ENCODE measurements at places on chromosomes 3 and 15. TPM values are rescaled to one million over a fixed set of nuclear protein-coding genes. Genes with fewer than 3 reads are reported as not detected.

SYNM gene
- total RNA-seq = 0.97 TPM

TUSC7 gene
- total RNA-seq = not detected

LDHAL6B gene
- not detected for total RNA-seq

PLA1A gene
- not detected for total RNA-seq

CAV3 gene
- total RNA-seq = not detected

- DNase-seq = no peak
Observed at GRCh38 chr3:114518206-114518808, 224.5 kb downstream of the TIGIT start.

DNA sequence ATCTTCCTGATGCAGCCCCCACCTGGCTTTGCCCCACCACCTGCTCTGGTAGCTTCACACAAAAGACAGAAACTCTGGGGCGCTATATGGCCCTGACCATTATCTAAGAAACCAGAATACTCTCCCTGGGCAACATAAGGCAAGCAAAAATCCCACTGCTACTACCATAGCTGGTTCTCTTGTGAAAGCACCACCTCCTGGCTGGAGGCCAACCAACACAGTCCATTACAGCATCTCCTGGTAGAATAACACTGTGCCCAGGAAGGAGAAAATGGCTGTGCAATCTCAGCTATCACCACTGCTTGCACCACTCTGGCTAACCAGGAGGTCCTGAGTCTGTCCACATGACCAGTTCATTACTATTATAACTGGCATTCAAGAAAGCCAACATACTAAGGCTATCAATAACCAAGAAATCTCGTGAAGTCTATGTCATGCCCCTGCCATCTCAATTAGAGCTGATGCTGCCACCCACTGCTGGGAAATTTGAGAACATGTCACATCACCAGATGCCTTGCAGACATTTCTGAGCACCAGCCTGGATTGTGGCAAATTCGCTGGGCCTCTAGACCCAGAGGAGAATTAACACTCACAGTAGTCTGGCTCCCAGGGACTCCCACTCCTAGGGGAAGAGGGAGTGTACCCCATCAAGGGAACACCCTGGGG lies 1114.8 kb downstream of the ROBO2 start:
- DNase-seq = no peak

- peak; percentile 70 for DNase-seq
Observed at GRCh38 chr15:61831505-61831921, 228.7 kb downstream of the VPS13C start.

GRCh38 chr15:75981149-75981815 lies 30.9 kb downstream of the NRG4 start:
- no peak for DNase-seq

GRCh38 chr3:118973050-118973449 lies 61.6 kb downstream of the IGSF11 start:
- no peak for DNase-seq

GRCh38 chr3:194089357-194090177 lies 46.4 kb upstream of the HES1 start:
- DNase-seq = peak; percentile 49

DNA sequence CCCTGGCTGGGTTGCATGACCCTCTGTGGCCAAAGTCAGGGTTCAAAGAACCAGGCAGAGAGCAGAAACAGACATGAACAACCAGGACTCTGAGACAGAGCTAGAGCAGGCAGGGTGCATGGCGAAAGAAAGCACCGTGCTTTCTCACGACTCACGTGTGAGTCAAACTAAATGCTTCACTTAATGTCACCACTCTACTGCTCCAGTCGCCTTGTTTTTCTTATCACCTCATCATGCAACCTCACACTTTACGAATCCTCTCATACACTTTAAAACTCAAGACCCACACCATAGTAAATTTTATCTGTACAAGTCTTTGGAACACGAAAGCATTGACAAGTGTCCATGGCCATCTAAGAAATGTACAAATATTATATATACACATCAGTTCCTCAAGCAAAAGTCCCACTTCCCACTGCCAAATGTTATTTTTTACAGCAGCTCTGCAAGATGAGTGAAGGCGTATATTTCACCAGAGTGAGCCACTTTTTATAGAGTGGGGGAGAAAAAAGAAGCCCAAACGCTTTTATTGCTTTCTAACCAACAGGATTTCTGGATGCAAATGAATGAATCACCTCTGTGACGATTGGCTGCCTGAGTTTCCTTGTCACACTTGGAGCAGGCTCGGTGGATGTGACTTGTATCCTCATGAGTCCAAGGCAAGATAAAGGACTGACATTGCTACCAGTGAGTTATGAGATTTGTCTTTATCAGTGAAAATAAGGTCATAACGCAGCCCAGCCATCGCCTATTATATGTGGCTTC lies 16.0 kb upstream of the MEGF11 start:
- peak; percentile 38 for DNase-seq

DNA sequence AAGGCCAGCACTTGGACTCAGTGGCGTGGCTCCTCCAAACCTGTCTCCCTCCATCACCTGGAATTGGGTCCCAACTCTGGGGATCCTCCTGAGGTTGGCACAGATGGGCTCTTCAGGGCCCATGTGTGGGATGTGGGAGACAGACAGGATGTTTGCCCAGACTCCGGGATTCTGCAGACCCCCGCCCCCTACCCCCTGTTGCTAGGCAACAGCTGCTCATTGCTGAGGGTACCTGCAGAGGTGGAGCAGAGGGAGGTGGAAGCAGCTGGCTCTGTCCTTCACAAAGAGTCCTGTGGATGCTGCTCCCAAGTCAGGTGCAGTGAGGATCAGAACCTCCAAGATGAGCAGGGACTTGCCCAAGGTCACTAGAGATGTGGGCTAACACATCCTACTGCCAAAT lies 40.0 kb upstream of the SLC6A1 start:
- DNase-seq = no peak

DNA sequence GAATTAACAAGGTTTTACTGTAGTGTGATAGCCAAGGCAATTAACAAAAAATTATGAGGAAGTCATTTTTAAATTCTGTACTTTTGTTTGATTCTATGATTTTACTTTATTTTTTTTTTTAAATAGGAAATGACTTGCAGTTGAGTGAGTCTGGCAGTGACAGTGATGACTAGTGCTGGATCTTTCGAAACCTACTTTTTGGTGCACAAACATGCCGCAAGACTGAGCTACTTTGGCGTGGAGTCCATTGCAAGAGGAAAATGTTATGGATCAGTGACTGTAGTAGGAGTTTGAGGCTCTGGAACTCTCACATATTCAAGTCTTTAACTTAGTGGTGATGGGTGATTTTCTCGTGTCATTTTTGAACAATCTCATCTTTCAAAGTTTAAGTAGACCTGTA lies 11.6 kb downstream of the EAF1 start:
- DNase-seq = no peak

DNA sequence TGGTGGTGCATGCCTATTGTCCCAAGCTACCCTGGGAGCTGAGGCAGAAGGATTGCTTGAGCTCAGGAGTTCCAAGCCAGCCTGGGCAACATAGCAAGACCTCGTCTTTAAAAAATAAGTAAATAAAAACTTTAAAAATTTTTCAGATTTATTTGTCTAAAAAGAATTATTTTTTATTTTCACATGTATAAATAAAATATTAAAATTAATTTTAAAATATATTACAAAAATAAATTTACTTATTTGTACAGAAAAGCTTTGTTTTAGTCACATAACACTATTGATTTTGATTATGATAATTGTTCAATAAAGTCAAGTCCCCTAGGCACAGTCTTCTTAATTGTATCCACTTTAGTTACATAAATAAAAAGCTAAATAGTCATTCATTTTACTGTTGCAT lies 85.2 kb downstream of the FILIP1L start:
- no peak for DNase-seq
